ENCODE measurements at places on chromosomes 2 and 18.

DNA sequence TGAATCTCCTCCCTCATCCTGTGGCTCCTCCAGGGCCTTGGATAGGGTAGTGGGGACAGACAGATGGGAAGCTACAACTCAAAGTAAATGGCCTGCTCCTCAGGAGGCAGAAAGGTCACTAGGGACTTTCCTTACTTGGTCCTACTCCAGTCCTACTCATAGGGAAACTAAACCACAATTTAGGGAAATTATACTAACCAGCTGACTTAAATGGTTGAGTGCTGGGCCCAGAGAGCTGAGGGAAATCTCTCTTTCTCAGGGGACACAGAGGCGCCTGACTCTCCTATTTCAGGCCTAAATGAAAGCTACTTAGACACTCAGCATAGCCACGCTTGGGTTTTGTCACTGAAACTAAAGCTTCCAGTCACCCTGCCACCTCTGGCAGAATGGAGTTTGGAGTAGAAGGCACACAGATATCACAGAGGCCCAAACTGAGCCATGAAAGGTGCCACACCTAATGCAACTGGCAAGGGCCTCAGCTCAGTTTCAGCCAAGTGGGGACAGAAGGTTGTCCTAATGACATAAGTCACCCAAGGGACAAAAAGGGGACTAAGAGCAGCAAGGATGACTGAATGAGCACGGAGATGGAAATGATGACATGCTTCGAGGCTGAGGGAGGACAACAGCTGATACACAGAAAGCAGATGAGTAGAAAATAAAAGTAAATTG is 24.0 kb downstream of the CERKL start:
- DNase-seq, result no peak

- DNase-seq, result no peak
These were observed 10.6 kb downstream of the GFPT1 start for GRCh38 chr2:69376403-69376802.

- DNase-seq, result no peak
These were observed 39.3 kb upstream of the PROKR1 start for GRCh38 chr2:68604077-68604476.

DNA sequence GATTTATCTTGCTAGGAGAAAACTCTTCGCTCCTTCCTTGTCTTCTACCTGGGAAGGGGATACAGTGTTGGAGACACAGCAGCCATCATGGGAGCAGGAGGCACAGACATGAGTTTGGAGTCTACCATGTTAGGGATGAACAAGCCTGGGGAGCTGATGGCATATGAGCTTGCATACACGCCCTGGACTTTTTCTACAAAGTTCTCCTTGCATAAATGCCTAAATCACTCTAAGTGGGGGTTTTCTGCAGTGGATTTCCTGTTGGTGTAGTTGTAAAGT is 3.6 kb upstream of the HS1BP3 start:
- no peak for DNase-seq

- no peak for DNase-seq
These were observed 455.4 kb upstream of the LRRTM4 start for GRCh38 chr2:77977471-77978063.

- DNase-seq, result no peak
These were observed 65.6 kb upstream of the ZNF385B start for GRCh38 chr2:179927041-179927440.

GRCh38 chr18:35827903-35828275 is 144.6 kb upstream of the RMP24 start:
- DNase-seq, result no peak

- peak; percentile 26 for DNase-seq
These were observed 58.3 kb downstream of the FBXO36 start for GRCh38 chr2:229980431-229981184.

GRCh38 chr2:186562209-186562578 is 27.7 kb upstream of the ITGAV start:
- DNase-seq, result no peak

DNA sequence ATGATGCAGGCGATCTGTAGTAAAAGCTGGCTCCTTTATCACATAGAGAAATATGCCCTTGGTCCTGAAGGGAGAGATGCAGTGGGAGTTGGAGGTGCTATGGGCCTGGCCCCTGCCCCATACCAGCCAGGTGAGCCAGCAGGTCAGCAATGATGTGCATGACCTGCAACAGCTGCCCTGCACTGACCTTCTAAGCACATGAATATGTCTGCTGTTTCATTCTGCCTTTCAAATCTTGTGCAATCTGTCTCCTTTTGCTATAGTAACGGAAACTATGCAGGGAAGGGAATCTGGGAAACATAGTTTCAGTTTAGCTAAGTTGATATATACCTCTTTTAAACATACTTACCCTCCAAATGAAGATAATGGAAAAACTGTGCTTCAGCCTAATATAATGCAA is 235.2 kb downstream of the TDRD15 start:
- DNase-seq, result no peak

- peak; percentile 55 for DNase-seq
These were observed 117.3 kb upstream of the ZFP36L2 start for GRCh38 chr2:43343573-43344304.

DNA sequence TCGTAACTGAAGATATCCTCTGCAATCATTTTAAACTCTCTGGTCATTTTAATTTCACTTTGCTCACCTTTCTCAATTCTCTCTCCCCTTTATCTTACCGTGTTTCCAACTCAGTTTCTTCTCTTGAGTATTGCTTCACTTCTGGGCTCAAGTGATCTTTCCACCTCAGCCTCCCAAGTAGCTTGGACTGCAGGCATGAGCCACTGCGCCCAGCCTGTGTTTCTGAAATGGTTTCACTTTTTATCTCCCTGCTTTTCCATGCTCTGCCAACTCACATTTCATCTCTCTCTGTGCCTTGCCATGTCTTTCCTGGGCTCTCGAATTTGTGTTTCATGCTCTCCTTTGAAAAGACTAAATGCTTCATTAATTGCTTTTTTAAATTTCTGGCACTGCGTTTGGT is 30.5 kb upstream of the TMEM131 start:
- no peak for DNase-seq

GRCh38 chr2:8408560-8409460 is 273.0 kb upstream of the ID2 start:
- no peak for DNase-seq

DNA sequence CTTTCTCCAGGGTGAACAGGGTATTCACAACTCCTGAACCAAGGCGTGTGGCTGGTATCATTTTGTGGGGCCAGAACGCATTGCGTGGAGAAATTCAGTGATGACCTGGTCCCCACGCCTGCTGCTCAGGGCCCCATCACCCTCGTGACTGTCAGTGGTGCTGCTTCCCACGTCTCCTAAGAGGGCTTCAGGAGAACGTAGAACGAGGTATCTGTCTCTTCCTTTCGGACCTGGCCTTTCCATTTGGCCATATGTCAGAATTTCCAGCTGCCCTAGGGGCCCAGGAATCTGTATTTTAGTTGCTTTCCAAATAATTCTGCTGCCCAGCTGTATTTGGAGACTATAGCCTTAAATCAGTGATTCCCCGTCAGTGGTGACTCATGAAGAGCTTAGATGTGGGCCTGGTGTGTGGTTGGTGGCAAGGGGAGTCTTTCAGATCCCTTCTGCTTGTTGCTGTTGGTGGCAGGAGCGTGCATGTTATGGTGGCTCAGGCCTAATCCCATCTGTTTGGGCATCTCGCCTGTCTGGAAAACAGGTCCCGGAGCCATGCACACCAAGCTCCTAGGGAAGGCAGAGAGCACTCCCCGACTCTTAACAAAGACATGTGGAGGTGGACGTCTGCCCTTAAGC is 56.4 kb downstream of the NPAS2 start:
- DNase-seq, result no peak

DNA sequence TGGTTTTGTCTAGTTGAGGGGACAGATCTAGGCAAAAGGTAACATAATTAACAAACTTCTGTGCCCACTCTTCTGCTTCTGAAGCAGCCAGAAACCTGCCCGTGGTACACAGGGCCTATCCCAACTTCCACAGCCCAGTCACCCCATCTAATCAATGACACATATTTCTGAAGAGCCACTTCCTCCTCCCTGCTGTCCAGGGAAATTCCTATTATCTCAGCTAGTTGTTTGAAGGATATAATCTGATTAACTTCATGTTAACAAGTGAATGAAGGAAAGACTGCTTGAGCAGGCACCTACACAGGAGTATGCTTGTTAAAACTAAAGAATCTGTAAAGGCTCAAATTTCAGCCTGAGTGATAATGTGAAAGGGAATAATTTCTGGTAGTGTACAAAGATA is 61.4 kb downstream of the CCDC148 start:
- no peak for DNase-seq

DNA sequence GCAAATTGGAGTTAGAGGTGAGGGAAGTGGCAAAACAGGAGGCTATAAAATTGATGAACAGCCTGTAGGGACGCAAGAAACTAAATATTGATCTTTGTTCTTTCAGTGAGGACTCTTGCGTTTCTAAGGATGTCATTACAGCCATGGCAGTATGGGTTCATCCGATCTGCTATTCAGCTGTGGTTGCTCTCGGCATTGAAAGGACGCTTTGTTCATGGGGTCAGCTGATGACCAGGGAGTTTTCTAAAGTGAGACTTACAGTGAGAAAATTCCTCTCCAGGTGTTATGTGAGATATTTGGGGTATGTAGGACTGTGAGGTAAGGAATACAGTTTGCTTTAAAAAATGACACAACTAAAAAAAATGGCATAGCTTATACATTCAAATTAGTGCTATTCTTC is 52.7 kb upstream of the PELI1 start:
- DNase-seq, result no peak

GRCh38 chr18:49486953-49487710 is at the start of gene C18orf32:
Gene C18orf32 (minus strand): TSS chr18:49487234. CDS start chr18:49483748, 3,486 bp downstream.
- peak; percentile 84 for DNase-seq

GRCh38 chr2:96631804-96632435 is 6.2 kb downstream of the KANSL3 start:
- no peak for DNase-seq

DNA sequence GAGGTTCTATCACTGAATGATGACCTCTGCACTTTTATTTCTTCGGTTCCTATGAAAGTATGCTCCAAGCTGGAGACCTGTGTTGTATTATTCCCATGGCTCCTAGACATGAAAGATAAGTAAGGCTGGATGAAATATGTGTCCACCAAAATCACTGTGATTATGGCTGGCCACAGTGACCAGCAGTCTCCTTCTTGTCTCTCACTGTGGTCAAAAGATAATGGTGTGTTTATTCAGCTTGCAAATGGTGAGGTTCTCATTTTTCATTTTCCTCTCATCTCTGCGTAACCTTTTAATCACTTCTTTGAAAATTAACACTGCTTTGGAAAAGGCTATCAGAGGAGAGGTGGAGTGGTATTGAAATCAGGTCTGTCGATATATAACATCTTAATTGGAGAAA is 107.8 kb upstream of the DAPL1 start:
- DNase-seq, result no peak

- no peak for DNase-seq
These were observed 97.0 kb downstream of the NEB start for GRCh38 chr2:151637271-151637781.

GRCh38 chr18:56128153-56128791 is 510.1 kb downstream of the TXNL1 start:
- DNase-seq, result no peak

GRCh38 chr2:108320326-108320922 is 31.7 kb downstream of the SULT1C2 start:
- no peak for DNase-seq

DNA sequence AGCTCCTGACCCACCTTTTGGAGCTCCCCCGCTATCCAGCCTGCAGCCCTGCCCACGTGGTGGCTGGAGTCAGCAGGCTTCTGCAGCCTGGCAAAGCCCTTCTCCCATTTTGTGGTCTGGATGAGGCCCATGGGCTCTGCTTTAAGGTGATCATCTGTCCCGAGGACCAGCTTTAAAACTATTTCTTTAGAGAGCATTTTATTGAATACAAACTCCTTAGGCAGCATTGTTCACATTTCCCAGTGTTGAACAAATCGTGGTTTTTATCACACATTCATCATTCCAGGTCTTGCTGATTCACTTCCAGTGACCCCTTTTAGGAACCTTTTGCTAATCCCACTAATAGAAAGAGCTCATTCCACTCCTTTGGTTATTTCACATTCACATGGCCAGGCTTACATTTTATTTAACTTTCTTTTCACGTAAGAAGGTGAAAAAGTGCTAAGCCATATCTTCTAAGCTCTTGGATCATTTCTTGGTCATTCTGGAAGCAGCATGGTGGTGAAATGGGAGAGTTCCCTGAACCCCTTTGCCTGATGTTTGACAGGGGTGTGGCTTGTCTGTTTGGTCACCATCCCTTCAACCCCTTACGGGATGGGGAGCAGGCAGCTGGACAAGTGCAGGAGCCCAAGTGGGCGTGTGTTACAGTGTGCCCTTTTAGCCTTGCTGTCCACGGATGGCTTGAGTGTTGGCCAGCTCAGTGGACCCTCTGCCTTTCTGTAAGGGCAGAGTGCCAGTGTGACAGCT is 80.4 kb upstream of the RAPGEF4 start:
- no peak for DNase-seq

DNA sequence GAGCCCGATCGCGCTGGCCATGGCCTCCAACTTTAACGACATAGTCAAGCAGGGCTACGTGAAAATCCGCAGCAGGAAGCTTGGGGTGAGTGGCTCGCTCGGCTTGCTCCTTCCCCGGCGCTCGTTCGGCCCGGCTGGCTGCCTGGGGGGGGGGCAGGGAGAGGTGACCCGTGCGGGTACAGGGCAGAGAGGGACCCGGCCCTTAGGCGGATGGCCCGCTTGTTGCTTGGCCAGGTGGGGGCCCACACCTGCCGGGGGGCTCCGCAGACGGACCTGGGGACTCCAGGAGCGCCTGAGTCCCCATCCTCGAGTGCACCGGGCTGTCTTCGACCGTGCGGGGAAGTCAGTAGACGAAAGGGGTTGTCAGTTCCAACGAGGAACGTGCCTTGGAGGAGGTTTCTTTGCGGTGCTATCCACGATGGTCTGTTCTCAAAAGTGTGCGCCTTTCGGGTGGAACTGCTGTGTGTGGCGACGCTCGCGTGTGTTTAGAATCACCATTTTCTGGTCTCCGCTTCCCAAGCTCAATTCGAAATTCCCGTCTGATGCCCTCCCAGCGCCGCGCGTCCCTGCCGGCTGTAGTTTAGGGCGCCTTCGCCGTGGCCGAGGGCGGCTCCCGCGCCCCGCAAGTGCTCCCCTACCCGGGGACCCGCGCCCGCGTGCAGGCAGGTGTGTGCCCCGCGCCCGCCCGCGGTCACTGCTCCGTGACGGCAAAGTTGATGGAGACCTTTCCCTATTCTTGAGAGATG is 711 bp downstream of the DOK6 start:
- no peak for DNase-seq

- no peak for DNase-seq
These were observed 60.5 kb upstream of the KLF7 start for GRCh38 chr2:207226243-207226642.

DNA sequence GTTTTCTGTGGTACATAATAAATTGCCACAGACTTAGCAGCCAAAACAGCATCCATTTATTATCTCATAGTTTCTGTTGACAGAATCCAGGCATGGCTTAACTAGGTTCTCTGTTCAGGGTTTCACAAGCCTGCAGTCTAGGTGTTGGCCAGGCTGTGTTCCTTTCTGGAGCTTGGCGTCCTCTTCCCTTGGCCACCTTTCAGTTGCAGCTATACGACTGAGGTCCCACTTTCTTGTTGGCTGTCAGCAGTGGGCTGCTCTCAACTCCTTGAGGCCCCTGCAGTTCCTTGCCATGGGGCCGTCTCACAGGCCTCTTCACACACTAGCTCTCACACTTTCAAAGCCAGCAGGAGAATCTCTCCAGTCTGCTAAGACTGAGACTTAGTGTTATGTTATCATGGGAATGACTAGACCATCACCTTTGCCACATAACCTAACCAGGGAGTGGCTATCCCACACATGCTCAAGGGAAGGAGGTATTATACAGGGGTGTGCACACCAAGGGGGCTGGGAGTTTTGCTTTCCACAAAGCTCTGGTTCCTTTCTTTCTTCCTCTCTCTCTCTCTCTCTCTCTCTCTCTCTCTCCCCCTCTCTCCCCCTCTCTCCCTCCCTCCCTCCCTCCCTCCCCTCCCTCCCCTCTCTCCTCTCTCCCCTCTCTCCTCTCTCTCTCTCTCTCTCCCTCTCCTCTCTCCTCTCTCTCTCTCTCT is 15.8 kb downstream of the RIOK3 start:
- no peak for DNase-seq
